Stimulated activated CD8-positive, alpha-beta memory T cell treated with anti-CD3 and anti-CD28 coated beads, Interleukin-15, amount 100 ng/mL, for 4 hours (primary cell): ENCODE measurements at places on chromosomes 11 and 22.

- DNase-seq, result no peak
These were observed 391.3 kb downstream of the JRKL start for GRCh38 chr11:96781082-96781481.

- DNase-seq, result no peak
These were observed 45.2 kb upstream of the FLI1 start for GRCh38 chr11:128648711-128649110.

- DNase-seq, result no peak
These were observed 125.6 kb upstream of the SLC5A12 start for GRCh38 chr11:26847459-26847858.

- no peak for DNase-seq
These were observed 81.0 kb downstream of the MYEOV start for GRCh38 chr11:69374946-69375310.

GRCh38 chr11:93532281-93532789 lies 10.9 kb downstream of the SMCO4 start:
- no peak for DNase-seq

DNA sequence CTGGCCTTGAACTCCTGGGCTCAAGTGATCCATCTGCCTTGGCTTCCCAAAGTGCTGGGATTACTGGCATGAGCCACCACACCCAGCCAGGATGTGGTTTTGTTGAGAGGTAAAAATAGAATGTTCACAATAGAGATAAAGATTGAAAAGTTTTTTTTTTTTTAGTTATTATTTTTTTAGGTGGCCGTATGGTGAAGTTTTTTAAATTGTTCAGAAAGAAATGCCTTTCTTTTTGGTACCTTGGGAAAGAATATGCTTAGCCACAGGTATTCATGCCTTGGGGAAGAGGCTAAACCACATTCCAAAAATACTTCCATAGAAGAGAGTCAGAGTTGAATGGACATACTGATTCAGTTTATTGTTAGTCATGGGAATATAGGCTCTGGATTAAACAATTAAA lies 143.4 kb downstream of the C11orf91 start:
- no peak for DNase-seq

- DNase-seq, result no peak
These were observed 858.8 kb downstream of the TBC1D22A start for GRCh38 chr22:47621253-47621652.

- no peak for DNase-seq
These were observed 967.0 kb upstream of the FAT3 start for GRCh38 chr11:91257667-91258066.
